ENCODE measurements at places on chromosomes 3 and 15.

GRCh38 chr3:133037436-133037835, 755 bp upstream of the TMEM108 start:
- peak; percentile 73 for DNase-seq

DNA sequence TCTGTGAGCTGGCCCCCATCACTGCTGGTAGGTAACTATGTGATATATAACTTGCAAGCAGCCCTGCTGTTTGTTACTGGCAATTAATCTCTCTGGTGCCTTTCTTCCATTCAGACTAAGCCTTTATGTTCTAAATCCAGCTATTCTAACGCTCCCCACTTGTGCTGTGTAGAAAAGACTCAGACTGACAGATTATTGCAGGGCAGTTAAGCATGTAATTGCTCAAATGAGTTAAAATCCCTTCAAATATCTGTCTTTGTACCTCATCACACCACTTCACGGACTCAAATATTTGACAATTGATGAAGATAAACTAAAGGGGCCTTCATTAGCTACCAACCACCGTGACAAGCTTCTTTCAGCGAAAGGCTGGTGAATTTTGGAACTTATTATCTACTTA, 416.2 kb downstream of the NR2F2 start:
- no peak for DNase-seq

- DNase-seq: no peak
These were observed 4.1 kb upstream of the SKOR1 start for GRCh38 chr15:67820992-67821783.

DNA sequence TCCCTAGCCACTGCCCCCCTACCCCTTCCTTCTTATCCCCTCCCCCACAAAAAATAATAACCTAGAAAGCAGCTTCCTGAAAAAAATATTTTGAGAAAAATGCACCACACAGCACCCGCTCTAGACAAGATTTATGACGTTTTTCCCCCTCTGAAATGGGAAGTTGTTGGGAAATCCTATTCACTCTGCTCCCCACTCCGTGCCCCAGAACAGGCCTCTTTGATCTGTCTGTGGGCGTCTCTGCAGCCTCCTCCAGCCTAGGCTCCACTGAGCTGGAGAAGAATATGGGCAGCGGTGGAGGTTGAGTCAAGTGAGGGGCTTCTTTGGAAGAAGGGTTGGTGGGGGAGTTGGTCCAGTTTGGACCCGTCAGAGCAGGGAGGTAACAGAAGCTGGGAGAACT, 28.5 kb upstream of the POLG start:
- DNase-seq: no peak

DNA sequence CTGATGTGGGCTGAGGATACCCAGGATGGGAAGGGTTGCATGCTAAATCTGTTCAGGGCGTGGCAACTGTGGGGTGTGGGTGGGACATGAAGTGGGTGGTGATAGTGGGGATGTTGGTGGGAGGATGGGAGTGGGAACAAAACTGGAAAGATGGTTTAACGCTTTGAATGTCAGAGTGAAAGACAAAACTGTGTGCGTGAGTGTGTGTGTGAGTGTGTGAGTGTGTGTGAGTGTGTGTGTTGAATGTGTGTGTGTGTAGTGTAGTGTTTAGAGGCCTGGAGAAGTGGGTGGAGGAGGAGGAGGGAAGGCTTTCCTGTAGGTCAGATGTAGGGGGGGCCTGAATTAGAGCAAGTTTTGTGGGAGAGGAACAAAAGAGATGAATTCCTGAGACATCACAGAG, 44.2 kb upstream of the ONECUT1 start:
- no peak for DNase-seq
